GM12891 (cell line): ENCODE measurements at places on chromosomes 3 and 15.

DNA sequence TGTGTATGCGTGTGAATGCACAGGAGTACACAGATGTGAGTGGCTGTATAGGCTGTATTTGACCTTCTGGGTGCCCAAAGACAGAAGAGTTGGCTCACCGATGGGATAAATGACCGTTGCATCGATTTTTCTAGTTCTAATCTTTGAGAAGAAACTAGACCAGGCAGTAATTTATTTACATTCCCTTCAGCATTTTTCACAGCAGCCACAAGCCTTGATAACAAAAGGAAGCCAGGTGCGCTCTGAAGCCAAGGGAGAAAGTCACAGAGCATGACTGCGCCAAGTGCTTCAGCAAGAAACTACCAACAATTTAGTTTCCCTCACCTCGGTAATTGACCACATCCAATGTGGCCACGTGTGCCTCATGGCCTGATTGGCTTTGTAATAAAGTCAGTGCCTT, 5.9 kb upstream of the FAM3D start:
- no peak for DNase-seq

GRCh38 chr3:89974903-89975519, 867.6 kb downstream of the EPHA3 start:
- no peak for DNase-seq

DNA sequence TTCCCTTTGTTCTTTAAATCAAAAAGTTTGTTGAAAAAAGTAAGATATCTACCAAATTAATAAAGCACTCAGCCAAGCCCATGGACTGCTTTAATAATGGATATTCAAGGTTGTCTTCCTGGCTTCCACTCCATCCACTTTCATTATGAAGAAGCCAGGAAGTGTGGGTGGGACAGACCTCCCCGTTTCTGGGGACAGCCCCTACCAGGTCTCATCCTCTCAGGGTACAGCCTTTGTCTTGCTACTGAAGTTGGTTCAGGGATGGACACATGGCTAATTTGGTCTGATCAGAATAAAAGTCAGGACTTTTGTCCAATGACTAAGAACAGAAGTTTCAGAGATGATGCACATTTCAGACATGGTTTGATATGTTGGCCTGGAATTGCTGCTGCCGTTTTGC, 32.6 kb downstream of the CCNB2 start:
- DNase-seq = no peak

DNA sequence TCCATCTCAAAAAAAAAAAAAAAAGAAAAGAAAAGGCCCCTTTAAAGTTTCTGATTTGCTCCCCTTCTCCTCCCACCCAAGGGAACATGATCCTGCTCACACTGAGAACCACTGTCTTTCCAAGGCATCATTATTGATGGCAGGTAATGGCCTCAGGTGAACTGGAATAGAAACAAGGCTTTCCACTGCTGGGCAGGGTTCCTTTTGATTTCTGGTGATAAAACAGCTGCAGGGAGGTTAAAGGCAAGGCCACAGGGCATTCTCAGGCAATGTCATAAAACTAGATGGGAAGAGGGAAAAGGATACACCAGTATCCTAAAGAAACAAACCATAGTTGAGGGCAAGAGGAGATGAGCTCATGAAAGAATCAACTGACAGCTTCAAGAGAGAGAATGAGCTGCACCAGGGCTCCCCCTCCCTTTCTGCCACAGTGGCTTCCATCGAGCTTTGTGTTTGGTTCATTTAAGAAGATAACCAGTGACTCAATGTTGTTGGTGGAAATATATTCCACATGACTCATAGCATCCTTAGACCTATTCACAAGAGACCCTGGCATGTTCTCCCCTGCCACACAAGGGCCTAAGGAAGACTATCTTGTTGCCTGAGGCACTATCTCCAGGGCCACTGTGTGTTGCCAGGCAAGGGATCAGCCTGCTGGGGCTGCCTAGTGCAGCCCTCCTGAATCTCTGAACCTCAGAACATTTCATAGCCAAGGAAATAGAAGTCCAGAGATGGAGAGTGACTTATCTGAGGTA, 86.4 kb downstream of the WDR76 start:
- no peak for DNase-seq
